B cell (primary cell): ENCODE measurements at places on chromosomes 3 and 15.

- no peak for DNase-seq
Observed at GRCh38 chr15:80750575-80750974, 28.6 kb upstream of the CEMIP start.

DNA sequence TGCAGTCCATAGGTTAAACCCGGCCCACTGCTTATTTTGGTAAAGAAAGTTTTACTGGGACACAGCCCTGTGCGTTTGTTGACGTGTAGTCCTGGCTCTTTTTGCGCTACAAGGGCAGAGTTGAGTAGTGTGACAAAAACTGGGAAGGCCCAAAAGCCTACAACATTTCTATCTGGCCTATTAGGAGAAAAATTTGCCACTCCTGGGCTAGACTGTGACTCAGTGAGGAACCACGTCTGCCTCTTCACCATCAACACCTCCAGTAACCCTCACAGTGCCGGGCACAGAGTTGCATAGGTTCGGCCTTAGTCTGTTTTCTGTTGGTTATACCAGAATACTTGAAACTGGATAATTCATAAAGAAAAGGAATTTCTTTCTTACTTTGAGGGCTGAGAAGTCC is 110.3 kb downstream of the TOP2B start:
- no peak for DNase-seq

DNA sequence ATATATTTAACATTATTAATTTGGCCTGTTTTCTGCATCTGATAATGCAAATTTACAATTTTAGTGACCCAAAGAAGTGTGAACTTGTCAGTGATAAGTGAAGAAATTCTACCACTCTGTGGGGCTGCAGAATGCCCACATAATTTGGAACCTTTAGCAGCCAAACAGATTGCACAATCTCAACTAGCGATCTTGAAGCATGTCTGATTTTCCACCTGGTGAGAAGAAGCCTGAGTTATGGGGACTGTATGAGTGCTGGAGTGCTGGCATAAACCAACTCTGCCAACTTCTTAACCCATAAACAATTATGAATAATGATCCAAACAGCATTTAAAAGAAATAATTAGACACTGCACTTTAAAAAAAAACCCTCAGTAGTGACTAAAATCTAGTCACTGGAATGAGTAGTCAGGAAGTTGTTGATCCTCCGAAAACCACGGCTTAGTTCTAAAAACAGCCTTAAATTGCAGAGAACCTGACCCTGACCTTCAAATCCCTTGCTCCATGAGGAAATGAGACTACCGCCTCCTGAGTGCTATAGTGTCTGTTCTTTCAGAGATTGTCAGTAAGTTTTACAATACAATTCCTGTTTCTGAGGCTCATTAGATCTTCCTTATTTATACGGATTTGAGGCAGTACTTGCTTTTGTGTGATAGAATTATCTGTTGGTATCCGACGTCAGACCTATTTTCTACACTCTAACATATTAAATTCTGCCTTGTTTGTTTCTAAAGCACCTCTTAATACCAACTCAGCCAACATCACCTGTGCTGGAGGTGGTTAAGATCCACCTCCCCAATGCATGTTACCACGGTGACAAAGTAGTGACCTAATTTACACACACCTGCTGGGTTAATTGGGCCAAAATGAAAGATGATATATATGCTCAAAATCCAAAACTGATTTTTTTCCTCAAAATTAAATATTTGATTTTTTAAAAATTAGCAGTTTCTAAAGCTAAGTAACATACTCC is 267.7 kb downstream of the ZBTB20 start:
- DNase-seq, result no peak

DNA sequence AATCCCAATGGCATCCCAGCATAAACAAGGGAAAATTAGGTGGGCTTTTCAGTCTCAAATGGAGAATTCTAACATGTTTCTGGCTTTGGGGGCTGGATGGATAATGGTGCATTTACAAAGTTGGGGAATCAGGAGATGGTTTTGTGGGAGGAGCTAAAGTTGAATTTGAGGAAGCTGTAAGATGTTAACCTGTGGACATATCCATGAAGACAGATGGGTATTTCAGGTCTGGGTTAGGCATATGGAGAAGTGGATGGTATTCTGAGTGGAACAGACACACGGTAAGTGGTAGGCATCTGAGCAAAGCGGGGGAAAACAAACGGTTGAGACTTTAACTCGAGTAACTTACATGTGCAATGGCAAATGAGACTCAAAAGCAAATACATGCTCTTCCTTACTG is 1.7 kb upstream of the LMLN start:
- no peak for DNase-seq

GRCh38 chr3:35932995-35933394 is 293.7 kb downstream of the ARPP21 start:
- DNase-seq, result no peak
